Activated naive CD4-positive, alpha-beta T cell treated with anti-CD3 and anti-CD28 coated beads for 36 hours (primary cell): ENCODE measurements at places on chromosomes 5 and 9. TPM values are rescaled to one million over a fixed set of nuclear protein-coding genes. Genes with fewer than 3 reads are reported as not detected.

The OLFM1 gene
- not detected for total RNA-seq

The LCN9 gene
- total RNA-seq, result not detected

The SV2C gene
- total RNA-seq, result not detected

The PLPP7 gene
- 0.26 TPM for total RNA-seq

GRCh38 chr5:41844502-41844901 lies 25.7 kb downstream of the OXCT1 start:
- H3K27ac ChIP-seq, result no peak overlapping the region
- H3K36me3 ChIP-seq, result peaks cover 23% of the 10 kb centered on the region
- peaks cover 17% of the 10 kb centered on the region for H3K4me1 ChIP-seq
- H3K4me3 ChIP-seq, result no peak overlapping the region
- DNase-seq, result no peak

- no peaks in the 10 kb centered on the region for H3K36me3 ChIP-seq
- no peak overlapping the region for H3K27ac ChIP-seq
- peaks cover 3% of the 10 kb centered on the region for H3K4me1 ChIP-seq
- no peak overlapping the region for H3K4me3 ChIP-seq
- no peaks in the 10 kb centered on the region for H3K27me3 ChIP-seq
Observed at GRCh38 chr9:121636341-121636865, 15.0 kb upstream of the DAB2IP start.

- no peak for DNase-seq
- H3K4me3 ChIP-seq, result no peak overlapping the region
- no peaks in the 10 kb centered on the region for H3K4me1 ChIP-seq
- H3K36me3 ChIP-seq, result peaks cover 37% of the 10 kb centered on the region
- no peak overlapping the region for H3K27ac ChIP-seq
Observed at GRCh38 chr5:43288269-43288831, 24.9 kb downstream of the HMGCS1 start.

DNA sequence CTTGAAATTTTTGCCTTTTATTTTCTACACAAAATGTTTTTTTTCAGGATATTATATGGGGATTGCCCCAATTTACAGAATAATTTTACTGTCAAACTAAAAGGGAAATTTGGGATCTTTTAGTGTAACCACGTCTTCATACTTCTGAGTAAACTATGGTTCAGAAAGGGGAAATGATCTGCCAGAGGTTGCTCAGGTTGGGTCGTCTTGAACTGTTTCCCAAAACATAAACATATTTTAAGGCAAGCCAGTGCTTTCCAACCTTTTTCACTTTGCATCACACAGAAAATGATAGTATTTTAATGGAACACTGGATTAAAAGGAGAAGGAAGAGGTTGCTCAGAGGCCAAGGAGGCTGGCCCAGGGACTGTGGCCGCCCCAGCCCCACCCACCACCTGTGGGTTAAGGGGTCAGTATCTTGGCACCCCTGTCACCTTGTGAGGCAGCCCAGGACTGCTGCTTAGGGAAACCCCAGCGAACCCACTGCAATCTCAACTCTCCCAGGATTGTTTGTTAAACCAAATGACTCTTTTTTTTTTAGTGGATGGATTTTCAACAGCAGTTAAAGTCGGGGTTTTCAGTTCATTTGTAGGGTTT lies 142.7 kb upstream of the DHFR start:
- DNase-seq, result no peak
- H3K36me3 ChIP-seq, result peaks cover 20% of the 10 kb centered on the region
- no peaks in the 10 kb centered on the region for H3K4me1 ChIP-seq

DNA sequence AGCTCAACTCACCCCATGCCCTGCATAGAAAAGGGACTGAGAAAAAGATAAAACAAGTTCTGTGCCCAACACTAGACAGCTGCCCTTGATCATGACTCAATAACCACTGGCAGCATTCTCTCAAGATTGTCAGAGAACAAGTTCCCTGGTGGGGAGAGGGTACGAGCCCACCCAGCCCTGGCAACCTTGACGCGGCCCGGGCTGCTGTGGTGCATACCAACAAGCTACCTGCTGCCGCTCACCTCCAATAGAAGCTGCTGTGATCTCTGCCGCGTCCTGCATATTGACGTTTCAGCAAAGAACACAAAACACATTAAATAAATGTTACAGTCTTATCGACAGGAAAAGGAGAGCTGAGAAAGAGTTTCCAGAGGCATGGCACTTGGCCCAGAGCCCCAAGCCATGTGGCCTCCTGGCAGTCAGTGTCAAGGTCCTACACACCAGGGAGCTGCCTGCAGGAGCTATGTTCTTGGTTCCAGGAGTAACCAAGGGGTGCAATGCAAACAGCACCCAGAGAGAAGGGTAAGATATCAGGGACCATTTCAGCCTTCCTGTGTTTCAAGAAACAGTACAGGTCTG lies 28.3 kb downstream of the WHRN start:
- H3K27ac ChIP-seq, result no peak overlapping the region
- H3K4me1 ChIP-seq, result peaks cover 15% of the 10 kb centered on the region
- no peaks in the 10 kb centered on the region for H3K27me3 ChIP-seq
- H3K36me3 ChIP-seq, result no peaks in the 10 kb centered on the region
- DNase-seq, result no peak

DNA sequence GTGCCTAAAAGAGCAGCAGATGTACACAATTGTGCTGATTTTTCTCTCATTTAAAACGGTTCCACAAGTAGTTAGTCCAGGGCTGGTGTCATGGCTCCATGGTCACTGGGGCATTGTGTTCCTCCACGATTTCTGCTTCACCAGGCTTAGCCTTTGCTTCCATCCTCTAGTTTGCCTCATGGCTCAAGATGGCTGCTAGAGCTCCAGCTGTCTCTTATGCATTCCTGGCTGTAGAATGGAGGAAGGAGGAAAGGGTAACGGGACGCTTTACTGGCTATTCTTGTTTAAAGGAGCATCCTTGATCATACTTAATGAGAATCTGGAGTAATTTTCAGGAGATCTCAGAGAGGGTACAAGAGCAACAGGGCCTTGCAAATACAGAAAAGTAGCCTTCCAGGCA lies 47.7 kb downstream of the BOD1 start:
- peaks cover 6% of the 10 kb centered on the region for H3K4me1 ChIP-seq
- H3K27me3 ChIP-seq, result peaks cover 10% of the 10 kb centered on the region
- no peak overlapping the region for H3K4me3 ChIP-seq
- DNase-seq, result no peak
- no peaks in the 10 kb centered on the region for H3K36me3 ChIP-seq

DNA sequence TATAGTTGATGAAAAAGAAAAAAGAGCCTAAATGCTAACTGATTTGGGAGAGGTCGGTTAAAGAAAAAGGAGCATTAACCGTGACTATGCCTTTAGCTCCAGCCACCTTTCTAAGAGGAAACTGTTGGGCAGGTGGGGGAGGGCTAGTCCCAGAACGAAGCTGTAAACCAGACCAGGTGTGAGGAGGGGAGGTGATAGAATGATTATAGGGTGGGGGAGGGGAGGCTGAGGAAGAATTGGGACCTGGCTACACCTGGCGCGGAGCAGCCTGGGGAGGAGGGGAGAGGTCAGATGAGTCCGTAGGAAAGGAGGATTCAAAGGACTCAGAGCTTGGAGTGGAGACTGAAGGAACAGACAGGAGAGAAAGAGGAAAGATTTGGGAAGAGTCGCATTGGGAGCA lies 73.4 kb downstream of the PHAX start:
- no peaks in the 10 kb centered on the region for H3K27me3 ChIP-seq
- no peaks in the 10 kb centered on the region for H3K36me3 ChIP-seq
- H3K4me1 ChIP-seq, result peaks cover 4% of the 10 kb centered on the region
- no peak for DNase-seq
- H3K4me3 ChIP-seq, result no peak overlapping the region

DNA sequence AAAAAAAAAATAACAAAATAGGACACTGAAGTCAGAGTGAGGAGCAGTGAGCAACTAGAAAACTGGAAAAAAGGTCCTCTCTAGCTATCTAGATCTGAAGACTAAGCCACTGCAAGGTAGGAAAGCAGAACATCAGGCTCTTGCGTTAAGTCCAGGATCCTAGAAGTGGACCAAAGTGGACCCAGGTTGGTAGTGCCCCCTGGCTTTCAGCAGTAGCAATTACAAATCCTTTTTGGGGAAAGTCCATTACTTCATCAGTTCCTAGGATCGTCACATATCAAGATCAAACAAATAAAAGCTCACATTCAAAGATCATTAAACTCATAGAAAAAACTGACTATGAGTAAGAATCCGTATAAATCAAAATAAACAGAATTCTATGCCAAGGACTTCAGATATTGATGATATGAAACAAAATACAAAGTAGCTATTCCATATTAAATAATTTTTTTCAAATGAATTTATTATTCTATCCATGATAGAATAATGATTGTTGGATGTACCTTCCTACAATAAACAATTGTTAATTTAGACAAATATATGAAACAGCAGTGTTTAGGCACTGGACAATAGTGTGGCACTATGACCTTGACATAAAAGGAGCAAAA lies 6.5 kb upstream of the RICTOR start:
- H3K4me3 ChIP-seq, result no peak overlapping the region
- H3K36me3 ChIP-seq, result no peaks in the 10 kb centered on the region
- H3K4me1 ChIP-seq, result peaks cover 24% of the 10 kb centered on the region

DNA sequence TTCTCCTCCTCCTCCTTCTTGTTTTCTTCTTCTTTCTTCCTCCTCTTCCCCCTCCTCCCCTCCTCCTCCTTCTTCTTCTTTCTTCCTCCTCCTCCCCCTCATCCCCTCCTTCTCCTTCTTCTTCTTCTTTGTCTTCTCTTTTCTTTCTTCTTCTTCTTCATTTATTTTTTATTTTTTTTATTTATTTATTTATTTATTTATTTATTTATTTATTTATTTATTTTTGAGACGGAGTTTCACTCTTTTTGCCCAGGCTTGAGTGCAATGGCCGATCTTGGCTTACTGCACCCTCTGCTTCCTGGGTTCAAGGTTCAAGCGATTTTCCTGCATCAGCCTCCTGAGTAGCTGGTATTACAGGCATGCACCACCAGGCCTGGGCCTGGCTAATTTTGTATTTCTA lies 1332.5 kb upstream of the CDH9 start:
- no peak for DNase-seq
- H3K36me3 ChIP-seq, result no peaks in the 10 kb centered on the region
- H3K27ac ChIP-seq, result no peak overlapping the region
